ENCODE measurements at places on chromosomes 1 and 21.
A peak's percentile ranks its signal among the peaks of the same experiment; 100 is the strongest.

DNA sequence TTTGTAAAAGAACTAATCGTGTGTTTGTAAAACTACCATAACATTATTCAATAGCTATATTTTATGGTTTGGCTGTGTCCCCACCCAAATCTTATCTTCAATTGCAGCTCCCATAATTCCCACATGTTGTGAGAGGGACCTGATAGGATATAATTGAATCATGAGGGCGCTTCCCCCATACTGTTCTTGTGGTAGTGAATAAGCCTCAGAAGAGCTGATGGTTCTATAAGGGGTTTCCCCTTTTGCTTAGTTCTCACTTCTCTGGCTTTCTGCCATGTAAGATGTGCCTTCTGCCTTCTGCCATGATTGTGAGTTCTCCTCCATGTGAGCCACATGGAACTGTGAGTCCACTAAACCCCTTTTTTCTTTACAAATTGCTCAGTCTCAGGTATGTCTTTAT, 1372.3 kb downstream of the AMY1C start:
- DNase-seq = no peak

DNA sequence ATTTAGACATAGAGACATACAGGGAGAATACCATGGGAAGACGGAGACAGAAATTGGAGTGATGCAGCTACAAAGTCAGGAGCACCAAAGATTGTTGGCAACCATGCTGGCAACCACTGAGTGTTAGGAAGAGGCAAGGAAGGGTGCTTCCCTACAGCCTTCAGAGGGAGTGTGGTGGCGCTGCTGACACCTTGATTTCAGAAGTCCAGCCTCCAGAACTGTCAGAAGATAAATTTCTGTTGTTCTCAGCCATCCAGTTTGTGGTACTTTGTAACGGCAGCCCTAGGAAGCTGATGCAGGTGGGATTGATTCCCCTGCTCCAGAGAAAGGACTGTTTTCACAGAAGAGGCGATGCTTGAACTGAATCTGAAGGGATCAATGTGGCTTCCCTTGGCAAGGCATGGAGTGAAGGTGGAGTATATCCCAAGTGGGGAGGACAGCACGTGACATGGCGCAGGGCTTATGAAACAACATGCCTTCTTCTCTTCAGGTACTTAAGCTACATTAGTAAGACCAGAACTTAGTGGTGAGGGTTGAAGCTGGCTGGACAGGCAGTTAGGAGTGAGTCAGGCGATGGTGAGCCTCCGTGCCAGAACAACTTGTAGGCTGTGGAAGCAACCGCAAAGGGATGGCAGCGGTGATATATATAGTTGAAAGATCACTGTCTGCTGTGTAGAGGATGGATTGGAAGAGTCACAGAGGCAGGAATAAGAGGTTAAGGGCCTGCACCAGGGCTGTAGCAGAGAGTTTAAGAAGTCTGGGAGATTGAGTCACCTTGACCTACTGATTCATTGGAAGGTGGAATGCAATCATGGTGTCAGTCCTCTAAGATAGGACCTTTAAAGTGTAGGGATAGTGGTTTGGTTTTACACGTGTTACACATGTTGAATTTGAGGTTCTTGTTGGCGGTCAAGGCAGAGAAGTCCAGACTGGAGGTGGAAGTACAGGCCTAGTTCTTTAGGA, 2.1 kb downstream of the LEPR start:
- no peak for DNase-seq

DNA sequence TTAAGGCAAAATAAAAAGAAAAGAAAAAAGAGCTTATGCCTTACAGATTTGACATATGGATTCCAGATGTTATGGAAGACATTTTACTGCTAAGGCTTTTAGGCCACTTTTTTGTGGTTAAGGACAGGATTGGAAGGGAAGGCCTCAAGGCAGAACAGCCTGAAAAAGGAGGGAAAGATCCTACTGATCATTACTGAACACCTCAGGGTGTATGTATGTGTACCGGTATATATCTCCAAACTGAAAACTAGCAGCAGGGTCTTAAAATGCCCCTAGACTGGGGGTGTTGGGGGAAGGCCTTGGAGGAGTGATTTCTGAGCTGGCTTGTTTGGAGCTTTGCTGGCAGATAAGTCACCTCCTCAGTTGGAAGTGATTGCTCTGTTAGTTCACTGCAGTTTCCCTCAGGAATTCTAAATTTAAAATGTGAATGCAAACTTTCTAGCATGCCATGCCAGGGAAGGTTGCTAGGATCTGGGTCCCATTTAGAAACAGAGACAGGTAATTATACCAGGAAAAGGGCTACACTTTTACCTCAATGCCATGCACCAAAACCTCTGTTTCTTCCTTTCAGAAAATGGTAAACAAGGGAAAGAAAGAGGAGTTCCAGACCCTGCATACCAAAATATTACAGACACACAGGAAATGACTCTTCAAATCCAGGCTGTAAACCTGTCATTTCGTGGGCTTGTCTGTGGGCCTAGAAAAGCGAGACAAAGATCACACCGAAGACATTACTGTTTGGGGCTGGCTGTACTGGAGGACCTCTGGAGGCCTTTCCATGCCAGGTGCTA, 15.0 kb downstream of the C1orf52 start:
- DNase-seq = no peak

DNA sequence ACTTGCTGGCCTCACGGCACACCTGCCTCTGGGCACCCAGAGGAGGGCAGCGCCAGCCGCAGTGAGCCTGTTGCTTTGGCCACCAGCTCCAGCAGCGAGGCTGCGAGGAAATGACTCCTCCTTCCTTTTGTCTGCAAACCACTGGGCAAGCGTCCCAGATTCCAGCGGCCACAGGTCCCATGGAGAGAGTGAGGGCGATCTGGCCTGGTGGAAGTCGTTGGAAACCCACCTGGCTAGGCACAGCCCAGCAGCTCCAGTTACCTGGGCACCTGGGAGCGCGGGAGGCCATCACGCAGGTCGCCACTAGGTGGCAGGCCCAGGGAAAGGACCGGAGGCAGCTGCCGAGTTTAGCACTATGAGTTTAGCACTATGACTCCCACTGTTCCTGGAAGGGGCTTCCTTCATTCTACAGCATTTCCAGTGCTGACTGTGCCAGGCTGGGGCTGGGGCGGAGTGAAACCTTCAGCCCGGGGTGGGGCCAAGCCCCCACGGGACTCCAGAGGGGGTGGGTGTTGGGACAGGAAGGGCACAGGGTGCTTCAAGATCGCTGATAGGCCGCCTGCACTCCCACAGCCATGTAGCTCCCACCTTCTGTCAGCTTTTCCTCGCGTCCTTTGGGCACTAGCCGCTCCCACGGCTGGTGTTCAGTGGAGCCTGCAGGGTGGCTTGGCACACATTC, 1.1 kb upstream of the ESPN start:
- no peak for DNase-seq

DNA sequence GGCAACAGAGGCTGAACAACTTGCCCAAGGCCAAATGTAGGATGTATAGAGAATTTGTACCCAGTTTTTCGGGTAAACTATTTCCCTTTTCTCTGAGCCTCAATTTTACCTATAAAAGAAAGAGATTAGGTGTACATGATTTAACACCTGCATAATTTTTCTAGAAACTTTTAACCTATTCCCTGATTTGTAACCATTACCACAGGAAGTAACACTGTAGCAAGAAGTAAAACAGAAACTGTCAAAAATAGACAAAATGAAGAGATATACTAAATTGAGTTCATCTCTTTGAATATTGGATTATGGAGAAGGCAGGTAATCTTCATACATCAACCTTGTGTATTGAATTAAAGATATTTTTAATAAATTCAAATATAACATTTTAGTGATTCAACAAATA, 136.2 kb downstream of the ZC3H11B start:
- DNase-seq = no peak

GRCh38 chr1:173507847-173508209, 30.7 kb downstream of the PRDX6 start:
- DNase-seq = no peak

GRCh38 chr1:157775101-157775870, 1.6 kb downstream of the FCRL2 start:
- DNase-seq = no peak

- no peak for DNase-seq
Measured at GRCh38 chr21:37658817-37659458, 257.3 kb downstream of the KCNJ6 start.

DNA sequence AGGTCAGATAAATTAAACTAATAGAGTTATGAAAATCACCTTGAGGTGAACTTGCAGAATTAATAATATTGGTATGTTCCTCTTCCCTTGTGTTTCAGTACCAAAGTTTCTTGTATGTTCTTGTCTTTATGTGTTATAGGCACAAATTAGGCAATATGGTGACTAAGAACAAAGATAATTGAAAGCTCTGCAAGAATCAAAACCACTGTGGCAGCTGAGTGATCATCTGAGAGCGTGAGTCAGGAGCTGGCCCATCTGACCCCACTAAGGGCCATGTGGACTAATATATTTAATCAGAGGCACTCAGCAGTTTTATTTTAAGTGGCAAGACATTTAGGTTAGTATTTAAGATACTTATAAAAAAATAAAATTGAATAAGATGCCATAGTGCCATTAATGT, 12.8 kb upstream of the CASQ2 start:
- DNase-seq = no peak

DNA sequence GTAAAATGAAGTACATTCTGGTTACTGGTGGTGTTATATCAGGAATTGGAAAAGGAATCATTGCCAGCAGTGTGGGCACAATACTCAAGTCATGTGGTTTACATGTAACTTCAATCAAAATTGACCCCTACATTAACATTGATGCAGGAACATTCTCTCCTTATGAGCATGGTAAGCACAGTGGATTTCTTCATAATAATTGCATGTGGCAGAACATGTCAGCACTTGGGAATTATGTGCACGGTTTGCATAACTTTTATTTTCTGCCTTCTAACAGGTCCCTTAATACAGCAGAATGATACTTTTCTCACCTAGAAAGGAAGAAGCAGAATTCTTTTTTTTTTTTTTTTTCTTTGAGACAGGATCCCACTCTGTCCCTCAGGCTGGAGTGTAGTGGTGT, 3.8 kb downstream of the CTPS1 start:
- no peak for DNase-seq

GRCh38 chr1:116306102-116306501, 66.9 kb upstream of the ATP1A1 start:
- no peak for DNase-seq

GRCh38 chr1:207088701-207089626, at the start of gene C4BPB:
Gene C4BPB, plus strand, starts transcription at chr1:207088860. Its CDS starts 672 bp downstream, at chr1:207089532.
- DNase-seq = no peak

- peak; percentile 62 for DNase-seq
Measured at GRCh38 chr1:247906504-247907047, 11.2 kb downstream of the OR2W3 start.

DNA sequence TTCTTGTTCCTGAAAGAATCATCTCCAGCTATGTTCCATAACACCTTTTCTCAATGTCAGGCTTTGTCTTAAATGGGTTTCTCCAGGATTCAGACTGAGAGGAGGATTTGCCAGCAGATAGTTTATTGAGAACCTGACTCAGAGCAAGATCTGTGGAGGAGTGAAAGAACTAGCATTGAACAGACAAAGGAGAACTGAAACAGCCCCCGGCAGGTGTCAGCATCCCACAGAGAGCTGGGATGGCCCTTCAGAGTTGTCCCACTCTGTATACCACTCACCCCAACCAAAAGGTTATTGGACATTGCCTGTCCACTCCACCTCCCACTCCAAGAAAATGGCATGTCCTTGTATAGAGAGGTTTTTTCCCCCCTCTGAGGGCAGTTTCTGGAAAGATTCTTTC, 270.7 kb downstream of the PAPPA2 start:
- no peak for DNase-seq

GRCh38 chr1:162029157-162029556, 5.5 kb upstream of the OLFML2B start:
- DNase-seq = no peak

- no peak for DNase-seq
Measured at GRCh38 chr1:3943806-3944577, 43.9 kb upstream of the C1orf174 start.

- DNase-seq = no peak
Measured at GRCh38 chr1:154629061-154629674, 21.2 kb upstream of the ADAR start.

DNA sequence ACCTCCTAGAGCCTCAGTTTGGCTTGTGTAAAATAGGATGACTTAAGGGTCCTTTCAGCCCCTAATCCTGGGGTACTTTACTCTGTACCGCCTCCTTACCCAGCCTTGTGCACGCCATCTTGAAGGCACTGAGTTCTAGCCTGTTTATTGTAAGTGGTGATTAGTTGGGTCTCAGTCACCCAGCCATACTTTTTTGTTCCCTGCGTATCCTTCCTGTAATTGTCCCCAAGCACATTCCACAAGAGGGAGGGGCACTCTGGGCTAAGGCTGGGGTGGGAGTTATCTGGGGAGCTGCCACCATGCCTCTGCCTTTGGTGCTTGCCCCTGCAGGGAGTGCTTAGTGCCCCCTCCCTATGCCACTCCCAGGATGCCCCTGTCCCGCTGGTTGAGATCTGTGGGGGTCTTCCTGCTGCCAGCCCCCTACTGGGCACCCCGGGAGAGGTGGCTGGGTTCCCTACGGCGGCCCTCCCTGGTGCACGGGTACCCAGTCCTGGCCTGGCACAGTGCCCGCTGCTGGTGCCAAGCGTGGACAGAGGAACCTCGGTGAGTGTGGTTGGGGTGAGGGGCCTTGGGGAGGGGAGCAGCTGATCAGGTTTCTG, 856 bp downstream of the FDPS start:
- no peak for DNase-seq
